ENCODE measurements at places on chromosomes 5 and 9.

DNA sequence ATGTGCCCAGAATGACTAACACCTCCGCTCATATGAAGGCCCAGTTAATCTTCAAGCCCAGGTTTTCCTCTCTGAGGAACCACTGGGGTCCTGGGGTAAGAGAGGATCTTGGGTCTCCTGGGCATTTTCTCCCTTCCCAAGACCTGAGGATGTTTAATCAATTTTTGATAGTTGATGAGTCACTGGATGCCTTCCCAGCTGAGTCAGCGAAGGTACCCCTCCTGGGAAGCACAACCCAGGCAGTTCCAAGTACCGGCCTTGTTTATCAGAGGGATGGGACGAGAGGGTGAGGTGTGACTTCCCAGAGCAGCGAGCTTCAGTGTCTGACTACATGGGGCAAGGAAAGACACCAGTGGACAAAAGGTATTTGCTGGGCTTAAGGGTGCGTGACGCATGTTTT, 119.6 kb upstream of the IL12B start:
- DNase-seq, result no peak

GRCh38 chr9:90972057-90972456, 170.4 kb downstream of the SYK start:
- DNase-seq, result no peak

GRCh38 chr5:31827867-31828266, 188.9 kb downstream of the PDZD2 start:
- DNase-seq, result no peak

- DNase-seq, result no peak
Measured at GRCh38 chr9:91486699-91487497, 63.3 kb upstream of the NFIL3 start.

DNA sequence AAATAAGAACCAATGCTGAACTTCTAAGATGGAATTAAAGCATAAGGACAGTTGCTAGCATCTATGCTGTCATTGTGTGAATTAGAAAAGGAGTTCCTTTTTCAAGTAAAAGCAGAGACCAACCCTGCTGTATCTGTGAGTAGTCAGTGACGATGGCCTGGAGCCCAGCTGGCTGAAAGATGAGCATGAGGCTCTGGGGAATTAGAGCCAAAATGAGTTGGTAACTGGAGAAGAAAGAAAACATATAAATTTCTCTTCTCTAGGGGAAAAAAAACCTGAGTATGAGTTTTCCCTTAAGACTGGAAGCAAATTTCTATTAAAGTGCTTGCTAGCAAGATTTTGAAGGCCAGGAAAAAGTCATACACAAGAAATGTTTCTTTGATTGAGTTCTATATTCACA, 1.6 kb upstream of the SPZ1 start:
- DNase-seq, result no peak

GRCh38 chr5:1316588-1317340, 21.9 kb upstream of the TERT start:
- DNase-seq, result no peak

DNA sequence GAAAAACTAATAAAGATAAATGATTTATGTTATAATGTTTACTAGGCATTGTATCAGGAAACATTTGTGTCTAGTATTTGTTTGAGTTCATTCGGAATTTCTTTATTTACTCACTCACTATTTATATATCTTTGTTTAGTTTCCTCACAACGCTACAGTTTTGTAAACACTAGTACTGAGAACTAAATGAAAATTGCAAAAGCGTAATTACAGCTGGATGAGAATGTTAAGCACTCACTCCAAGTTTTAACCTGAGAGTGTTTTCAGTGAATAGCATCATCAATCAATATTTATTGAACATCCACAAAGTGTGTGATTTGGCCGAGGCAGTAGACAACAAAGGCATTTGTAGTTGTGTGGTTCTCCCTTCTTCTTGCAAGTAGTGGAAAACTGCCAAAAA, 969.6 kb upstream of the DMAC1 start:
- DNase-seq, result no peak

DNA sequence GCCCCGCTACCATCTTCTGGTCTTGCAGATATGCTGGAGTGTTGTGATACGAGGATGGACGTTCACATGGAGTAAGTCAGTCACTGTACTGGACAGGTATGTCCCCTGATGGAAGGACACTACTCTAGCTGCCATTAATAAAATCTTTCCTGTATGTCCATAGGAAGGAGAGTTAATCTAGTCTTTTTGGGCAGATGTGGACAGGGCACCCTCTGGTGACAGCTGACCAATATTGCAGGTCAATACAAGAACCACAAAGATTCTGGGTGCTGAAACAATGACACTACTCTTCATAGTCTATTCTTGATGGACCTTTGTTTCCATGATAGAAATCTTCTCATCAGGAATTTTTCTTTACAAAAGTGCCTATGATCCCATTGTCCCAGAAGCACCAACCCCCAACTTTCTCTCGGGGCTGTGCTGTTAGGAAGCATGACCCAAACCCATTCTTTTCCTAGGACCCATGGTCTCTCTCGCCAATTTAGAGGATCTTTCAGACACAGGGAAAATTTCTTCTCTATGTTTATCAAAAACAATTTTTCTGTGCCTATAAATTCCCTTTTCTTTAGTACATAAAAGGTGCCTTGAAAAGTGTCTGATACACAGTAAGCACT, 376.9 kb downstream of the DTWD2 start:
- DNase-seq, result no peak

DNA sequence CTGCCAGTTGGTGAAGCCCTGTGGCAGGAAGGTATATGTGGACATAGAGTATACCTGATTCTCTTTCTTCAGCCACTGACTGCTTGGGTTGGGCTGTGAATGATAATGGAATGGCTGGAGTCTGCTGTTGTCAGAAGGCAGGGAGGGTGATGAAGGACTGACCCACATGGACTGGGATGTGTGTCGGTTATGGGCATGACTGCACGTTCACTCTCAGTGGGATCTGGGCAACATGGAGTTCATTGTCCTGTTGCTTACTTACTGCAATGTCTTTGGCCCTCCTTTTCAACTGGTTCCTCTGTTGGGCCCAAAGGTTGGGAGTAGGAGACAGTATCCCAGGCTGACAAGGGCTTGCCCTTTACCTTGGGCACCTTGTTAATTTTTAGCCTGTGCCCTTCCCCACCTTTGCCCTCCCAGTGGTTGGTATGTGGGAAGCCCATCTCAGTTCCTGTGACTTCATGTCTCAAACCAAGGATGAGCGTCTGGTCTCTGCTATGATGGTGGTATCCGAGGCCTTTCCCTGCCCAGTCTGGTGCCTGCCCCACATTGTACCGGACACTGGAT, 34.6 kb downstream of the FAXDC2 start:
- no peak for DNase-seq

DNA sequence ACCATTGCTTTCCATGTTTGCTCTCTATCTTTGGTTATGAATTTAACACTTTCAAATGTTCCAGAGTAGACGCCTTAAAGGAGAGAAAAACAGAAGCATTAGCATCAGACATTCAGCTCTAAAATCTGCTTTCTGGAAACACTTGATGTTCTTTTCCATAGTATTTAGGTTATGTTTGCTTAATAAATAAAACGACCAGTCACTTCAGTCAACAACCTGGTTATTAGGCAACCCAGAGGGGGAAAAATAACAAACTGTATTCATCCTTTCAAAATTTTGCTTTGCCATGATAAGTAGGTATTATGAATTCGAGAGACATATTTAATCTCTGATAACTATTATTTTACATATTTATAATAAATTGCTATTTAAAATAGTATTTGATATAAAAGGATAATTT, 1044.7 kb downstream of the CDH9 start:
- DNase-seq, result no peak

DNA sequence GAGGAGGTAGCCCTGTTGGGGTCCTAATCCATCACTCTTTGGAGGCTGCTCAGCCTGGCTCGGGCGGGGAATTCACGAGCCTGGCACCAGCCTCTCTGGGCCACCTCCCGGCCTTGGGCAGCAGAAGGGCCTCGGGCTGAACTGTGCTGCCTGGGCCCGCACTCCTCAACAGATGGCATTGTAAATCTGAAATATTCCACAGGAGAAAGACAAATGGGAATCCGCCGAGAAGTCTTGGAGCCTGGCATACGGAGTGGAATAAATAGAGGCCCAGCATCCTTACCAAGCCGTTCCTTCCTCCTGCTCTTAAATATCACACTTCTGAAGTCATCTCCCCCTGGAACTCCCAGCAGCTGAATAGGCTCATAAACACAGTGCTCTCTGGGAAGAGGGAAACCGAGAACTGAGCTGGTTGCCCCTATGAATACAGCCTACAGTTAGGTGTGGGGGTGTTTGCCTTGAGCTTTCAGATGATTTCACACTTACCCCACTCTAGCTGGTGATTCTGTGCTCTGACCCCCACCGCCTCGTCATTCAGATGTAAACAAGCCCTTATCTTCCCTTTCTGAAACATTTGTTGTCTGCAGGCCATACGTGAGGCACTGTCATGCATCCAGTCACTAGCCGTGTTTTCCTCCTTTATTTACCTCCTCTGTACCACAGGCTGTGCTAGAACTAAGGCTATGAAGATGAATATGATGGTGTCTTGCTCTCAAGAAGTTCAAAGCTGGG, 455.0 kb upstream of the CLINT1 start:
- DNase-seq, result no peak

- no peak for DNase-seq
Measured at GRCh38 chr5:41507501-41507900, 2.9 kb downstream of the PLCXD3 start.

- no peak for DNase-seq
Measured at GRCh38 chr9:95264954-95265615, 52.4 kb downstream of the FANCC start.

GRCh38 chr5:94423411-94423810, 195.0 kb downstream of the KIAA0825 start:
- no peak for DNase-seq

- peak; percentile 48 for DNase-seq
Measured at GRCh38 chr9:96020792-96021550, 145.5 kb downstream of the ERCC6L2 start.

DNA sequence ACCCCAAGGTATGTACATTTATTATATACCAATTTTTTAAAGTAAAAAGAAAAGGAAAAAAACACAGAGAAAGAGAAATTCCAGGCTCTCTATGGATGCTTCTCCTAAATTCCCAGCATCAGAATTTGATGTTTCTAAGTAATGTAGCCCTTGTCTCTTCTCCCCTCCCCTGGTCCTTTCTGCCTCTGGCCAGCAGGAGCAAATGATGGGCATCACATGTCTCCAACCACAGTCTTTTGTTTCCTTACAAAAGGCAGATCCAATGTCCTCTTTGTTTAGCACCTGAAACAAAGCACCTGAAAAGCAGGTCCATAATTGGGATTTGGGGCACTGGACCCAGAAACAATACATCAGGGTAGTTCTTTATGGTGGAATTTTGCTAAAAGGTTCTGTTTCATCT, 50.4 kb upstream of the APC start:
- DNase-seq, result no peak

DNA sequence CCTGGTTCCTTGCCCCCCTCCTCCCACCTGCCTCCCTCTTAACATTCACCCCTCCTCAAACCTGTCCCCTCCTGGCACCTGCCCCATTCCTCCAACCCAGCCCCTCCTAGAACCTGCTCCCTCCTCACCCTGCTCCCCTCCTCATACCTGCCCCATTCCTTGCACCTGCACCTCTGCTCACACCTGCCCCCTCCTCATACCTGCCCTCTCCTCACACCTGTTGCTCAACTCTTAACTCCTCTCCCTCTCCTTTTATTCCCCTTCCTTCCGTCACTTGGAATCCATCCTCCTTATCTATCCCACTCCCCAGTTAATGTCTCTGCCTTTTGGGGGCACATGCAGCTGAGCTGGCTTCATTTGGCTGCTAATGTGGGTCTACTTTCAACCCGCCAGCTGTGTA, 712.1 kb downstream of the MTRR start:
- DNase-seq, result no peak

DNA sequence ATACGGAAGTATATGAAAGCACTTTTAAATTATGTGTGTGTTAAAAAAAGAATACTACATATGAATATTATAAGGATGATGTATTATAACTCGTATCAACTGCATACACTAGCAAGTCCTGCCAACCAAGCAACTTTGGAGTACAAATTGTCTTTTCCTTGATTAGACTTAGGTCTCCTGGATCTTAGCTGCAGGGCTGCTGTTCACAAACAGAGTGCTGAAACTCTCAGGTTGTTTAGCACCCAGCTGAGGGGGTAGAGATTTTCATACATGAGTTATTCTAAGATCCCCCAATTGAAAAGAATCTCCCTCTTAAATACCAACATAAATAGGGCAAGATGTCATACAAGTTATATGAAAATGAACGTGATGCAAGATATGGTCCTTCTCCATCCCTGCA, 149.8 kb upstream of the TNC start:
- DNase-seq, result no peak

- no peak for DNase-seq
Measured at GRCh38 chr5:3324421-3325101, 271.1 kb upstream of the IRX1 start.

DNA sequence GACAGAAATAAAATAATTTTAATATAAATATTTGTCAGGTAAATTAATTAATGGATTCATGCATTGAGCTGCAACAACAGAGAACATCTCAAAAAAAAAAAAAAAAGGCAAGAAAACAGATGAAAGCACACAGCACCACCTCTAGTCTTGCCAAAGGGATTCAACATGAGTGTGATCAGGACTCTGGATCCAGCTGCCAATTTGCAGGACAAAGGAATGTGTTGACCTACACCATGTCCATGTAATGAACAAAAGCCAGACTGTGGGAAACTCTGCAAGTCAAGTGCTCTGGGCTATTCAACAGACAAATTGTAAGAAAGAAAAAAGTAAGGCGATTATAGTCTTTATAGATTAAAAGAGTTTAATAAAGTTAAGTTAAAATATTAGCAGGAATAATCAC, 769.3 kb downstream of the TLR4 start:
- DNase-seq, result no peak

DNA sequence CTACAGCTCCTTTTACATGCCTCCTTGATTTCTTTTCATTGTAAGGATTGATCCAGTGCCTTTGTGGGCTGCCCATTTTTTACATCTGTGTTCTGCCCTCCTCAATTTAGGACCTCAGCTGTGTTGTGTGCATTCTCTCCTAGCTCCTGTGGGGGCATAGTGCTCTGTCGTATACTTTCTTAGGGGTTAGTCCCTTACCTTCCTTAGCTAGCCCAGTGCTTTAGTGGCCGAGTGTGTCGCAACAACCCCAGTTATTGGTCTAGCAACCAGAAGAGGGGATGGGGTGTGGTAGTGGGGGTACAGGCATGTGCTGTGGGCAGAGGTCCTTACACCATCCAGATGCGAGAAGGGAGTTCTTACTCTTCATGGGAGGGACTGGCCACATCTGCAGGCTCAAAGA, 12.1 kb downstream of the MTRR start:
- no peak for DNase-seq

- no peak for DNase-seq
Measured at GRCh38 chr5:125065741-125066140, 319.3 kb upstream of the ZNF608 start.

DNA sequence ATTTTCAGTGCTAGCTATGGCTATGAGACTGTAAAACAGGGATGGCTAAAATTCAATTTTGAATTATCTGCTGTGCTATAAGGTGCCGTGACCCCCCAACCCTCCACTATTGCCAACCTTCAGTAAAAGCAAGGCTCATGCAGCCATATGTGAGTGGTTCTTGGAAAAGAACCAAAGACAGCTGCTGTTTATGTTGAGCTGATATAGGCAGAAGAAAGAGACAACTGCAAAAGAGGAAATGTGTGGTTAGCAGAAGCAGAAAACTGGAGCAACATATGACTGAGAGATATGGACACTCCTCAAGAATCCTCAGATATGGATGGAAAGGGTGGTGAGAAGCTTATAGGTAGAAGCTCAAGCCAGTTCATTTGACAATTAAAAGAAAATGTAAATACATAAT, 200.3 kb downstream of the TLE1 start:
- no peak for DNase-seq

- no peak for DNase-seq
Measured at GRCh38 chr9:126522612-126523356, 90.9 kb upstream of the LMX1B start.
